ENCODE measurements at places on chromosomes 13 and 19. TPM values are rescaled to one million over a fixed set of nuclear protein-coding genes. Genes with fewer than 3 reads are reported as not detected.

- DNase-seq: no peak
These were observed 14.0 kb downstream of the MOB3A start for GRCh38 chr19:2081873-2082810.

- DNase-seq: no peak
These were observed 27.2 kb downstream of the RCBTB2 start for GRCh38 chr13:48505597-48506091.

- DNase-seq: no peak
These were observed at the start of gene GSX1 for GRCh38 chr13:27792393-27793218. TSS of gene GSX1 (plus strand) at chr13:27792483. CDS start at chr13:27792691, 208 bp downstream.

- DNase-seq: no peak
These were observed 9.0 kb upstream of the ECH1 start for GRCh38 chr19:38840583-38840968.

DNA sequence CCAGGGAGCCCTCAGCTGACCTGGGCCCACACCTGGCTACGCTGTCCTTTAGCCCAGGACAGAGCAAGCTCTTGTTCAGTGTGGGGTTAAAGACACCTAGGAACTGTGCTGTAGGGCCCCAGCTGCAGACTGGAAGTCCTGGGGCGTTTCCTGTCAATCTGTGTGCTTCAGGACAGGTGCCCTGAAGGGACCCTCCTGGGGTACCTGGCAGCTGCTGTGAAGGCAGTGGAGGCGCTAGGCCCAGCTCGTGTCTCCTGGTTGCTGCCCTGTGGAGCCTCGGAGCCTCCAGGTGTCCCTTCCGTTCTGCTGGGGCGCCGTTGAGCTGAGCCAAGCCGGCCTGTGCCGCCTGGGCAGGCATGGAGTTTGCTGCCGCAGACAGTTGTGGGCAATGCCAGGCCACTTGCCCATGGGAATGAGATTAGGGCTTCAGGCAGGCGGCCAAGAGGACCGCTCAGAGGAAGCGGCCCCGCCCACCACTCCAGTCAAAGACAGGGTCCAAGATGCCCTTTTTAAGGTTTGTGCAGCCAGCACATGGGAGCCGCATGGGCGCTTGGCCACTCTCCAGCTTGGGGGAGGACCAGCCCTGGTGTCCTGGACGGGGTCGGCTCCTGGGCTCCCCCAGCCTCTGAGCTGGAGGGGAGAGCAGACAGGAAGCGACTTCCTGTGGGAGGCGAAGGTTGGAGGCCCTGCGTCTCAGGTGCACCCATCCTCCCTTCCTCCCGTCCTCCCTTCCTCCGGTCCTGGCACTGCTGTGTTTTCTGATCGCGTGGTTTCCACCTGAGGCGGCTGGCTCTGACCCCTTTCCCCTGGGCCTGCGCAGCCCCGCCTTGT is 4.0 kb downstream of the PTBP1 start:
- no peak for DNase-seq

DNA sequence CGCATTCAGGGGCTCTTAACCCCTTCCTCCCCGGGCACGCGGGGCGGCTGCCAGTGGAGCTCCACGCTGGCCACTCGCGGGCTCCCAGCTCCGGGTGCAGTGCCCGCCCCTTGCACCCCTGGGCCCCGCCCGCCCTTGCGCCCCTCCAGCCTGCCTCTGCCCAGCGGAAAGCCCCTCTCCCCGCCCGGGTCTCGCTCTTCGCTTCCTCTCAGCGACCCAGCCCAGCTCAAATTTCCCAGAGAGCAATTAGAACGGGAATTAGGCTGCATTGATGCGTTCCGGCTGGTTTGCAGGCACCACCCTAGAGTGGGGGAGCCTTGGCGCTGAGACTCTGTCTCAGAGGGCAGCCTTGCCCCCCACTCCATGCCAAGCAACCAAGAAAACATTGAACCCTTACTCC is 1.8 kb upstream of the GSX1 start:
- DNase-seq: no peak

GRCh38 chr13:74443631-74444030 is 309.4 kb upstream of the KLF12 start:
- DNase-seq: peak; percentile 21

- DNase-seq: no peak
These were observed 62.8 kb downstream of the EFNB2 start for GRCh38 chr13:106472621-106473020.

GRCh38 chr19:33350538-33351309 is 22.8 kb upstream of the CEBPG start:
- no peak for DNase-seq

GRCh38 chr19:14497228-14497921 is 1.4 kb upstream of the GIPC1 start:
- peak; percentile 81 for DNase-seq

DNA sequence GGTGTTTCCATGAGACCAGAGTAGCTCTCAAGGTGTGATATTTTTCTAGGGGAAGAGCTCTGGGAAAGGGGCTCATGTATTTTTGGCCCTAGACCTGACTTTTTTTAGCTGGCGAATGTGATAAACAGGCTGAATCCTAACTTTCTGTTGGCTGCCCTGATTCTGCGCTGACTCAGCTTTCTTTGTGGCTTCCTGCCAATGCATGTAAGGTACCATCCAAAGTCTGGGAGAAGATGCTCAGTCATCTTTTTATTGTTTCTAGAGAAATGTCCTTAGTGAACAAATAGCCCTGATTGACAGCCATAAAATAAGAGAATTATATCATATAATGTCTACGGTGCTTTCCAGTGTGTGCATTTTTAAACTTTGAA is 113.6 kb upstream of the MBNL2 start:
- DNase-seq: no peak

DNA sequence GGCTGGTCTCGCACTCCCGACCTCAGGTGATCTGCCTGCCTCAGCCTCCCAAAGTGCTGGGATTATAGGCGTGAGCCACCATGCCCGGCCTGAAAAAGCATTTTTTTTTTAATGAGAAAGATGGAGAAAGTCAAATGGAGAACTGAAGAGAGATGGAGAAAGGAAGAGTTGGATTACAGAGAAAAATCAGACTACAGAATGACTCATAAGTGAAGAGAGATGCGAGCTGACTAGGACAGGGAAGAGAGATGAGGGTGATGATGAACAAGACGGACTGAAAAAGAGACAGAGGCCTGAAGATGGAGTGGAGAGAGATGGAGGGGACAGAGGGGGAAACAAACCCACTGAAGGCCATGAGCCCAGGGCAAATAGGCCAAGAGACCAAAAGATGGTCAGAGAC is 1.5 kb downstream of the DHX34 start:
- DNase-seq: no peak

GRCh38 chr13:36885901-36886300 is 34.1 kb downstream of the SMAD9 start:
- DNase-seq: no peak

- DNase-seq: no peak
These were observed 182.2 kb downstream of the FOXO1 start for GRCh38 chr13:40484101-40484800.

- no peak for DNase-seq
These were observed 8.9 kb upstream of the AMER2 start for GRCh38 chr13:25180775-25181537.

DNA sequence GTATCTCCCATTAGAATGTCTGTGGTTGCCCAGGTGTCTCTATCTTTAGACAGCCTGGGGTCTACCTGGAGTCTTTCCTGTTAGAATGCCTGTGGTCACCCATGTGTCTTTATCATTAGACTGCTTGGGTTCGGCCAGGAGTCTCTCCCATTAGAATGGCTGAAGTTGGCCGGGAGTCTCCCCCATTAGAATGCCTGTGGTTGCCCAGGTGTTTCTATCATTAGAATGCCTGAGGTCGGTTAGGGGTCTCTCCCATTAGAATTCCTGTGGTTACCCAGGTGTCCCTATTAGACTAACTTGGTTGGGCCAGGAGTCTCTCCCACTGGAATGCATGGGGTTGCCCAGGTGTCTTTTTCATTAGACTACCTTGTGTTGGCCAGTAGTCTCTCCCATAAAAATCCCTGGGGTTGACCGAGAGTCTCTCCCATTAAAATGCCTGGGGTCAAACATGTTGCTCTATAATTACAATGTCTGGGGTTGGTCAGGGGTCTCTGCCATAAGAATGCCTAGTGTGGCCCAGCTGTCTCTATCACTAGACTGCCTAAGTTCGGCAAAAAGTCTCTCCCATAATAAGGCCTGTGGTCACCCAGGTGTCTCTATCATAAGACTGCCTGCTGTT is 1448.7 kb downstream of the UQCRFS1 start:
- no peak for DNase-seq

DNA sequence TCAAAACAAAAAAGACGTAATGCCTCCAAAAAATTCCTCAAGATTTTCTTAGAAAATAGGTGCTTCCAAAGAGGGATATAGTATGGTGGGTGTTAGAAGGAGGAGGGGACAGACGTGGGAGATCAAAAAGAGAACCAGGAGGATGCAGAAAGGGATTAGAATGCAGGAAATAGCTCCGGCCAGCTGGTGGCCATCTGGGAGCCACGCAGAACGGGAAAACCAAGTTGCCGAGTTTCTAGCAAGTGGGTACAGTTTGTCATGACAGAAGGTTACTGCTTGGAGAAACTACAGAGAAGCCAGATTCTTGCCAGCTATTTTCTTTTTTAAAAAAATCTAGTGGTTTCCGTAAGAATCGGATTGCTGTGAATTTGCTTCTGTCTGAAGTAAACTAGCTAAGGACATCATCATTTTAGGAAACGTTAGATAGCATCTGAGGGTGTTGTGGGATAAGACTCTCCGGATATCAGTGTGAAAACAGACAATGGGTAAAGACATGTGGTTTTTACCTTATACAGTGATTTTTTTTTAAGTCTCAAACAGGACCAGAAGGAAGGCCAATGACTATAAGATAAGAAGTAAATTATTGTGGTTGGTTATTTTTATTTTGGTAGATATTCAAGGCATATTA is 104.9 kb downstream of the HSPH1 start:
- DNase-seq: no peak

GRCh38 chr19:52296400-52296772 is 583 bp upstream of the ZNF480 start:
- DNase-seq: no peak

DNA sequence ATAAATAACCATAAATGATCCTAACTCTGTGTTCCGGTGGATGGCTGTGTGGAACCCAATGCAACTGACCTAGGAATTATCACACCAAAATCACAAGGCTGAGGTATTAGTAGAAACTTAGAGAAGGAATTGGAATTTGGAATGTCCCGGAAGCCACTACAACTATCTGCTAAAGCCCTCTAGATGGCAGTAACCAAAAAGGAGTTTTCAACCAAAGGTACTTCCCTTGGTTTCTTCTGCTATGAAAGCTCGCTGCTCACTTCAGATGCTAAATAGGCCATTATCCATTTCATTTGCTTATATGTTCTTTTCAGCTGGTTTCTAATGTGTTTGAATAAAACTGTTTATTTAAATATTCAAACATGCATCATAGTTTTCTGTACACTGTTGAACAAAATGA is 1589.1 kb upstream of the SPRY2 start:
- DNase-seq: no peak

GRCh38 chr13:112952759-112953551 is 16.1 kb upstream of the MCF2L start:
- no peak for DNase-seq

GRCh38 chr13:48594096-48594815 is 59.5 kb upstream of the CYSLTR2 start:
- DNase-seq: no peak

DNA sequence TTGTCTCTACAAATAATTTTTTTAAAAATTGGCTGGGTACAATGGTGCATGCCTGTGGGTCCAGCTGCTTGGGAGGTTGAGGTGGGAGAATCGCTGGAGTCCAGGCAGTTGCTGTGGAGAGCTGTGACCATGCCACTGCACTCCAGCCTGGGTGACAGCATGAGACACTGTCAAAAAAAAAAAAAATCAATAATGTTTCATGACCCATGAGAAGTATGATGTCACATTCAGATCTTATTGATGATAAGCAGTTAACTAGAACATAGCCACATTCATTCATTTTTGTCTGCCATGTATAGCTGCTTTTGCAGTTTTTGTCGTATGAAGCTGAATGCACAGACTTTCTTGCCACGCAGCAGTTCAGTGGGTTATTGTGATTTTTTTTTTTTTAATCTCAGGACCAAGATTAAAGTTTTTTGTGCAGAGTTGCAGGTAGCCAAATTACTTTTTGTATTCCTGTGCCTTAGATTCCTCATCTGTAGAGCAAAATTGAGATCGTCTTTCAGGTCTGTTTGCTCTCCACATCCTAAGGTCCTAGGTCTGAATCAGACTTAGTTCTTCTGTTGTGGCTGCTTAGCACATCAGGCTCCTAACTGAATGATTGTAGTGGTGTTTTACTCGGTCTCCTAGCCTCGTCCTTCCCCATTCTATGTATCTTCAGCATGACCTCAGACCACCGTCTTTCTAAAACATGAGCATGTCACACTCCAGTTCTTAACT is 145.2 kb downstream of the GGACT start:
- no peak for DNase-seq

DNA sequence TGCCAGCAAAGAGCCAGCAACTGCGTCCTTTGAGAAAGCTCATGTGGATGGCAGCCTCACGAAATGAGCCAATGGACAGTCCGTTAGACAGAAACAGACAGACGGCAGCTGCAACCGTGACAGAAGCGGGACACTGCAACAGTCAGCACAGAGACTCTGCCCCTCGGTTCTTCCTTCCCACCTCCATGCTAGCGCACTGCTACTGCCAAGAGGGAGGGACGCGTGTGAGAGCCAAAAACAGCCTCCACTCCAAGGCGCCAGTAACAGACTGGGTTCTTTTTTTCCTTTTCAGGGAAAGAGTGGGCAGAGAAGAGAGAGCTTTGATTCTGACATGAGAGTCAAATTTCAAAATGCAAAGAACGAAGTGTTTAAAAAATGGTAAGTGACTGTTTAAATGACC is 77.5 kb downstream of the SERP2 start:
- no peak for DNase-seq

- DNase-seq: no peak
These were observed 38.3 kb downstream of the SOX1 start for GRCh38 chr13:112105244-112105681.

DNA sequence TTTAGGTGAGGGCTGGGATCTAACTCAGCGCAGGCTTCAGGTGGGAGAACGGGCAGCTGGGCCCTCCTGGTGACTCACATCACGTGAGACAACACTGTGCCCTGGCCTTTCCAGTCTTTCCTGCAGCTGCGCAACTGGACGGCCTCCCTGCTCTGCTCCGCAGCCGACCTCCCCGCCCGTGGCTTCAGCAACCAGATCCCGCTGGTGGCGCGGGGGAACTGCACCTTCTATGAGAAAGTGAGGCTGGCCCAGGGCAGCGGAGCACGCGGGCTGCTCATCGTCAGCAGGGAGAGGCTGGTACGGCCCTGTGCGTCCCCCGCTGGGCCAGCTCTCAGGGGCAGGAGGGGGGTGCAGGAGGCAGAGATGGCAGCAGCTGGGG is 8.8 kb downstream of the SPPL2B start:
- no peak for DNase-seq

- peak; percentile 51 for DNase-seq
These were observed 230.0 kb downstream of the DCT start for GRCh38 chr13:94249512-94249911.

The ACER1 gene
- total RNA-seq: not detected

The ZNF549 gene
- total RNA-seq: 5.2 TPM

The ZNF221 gene
- 1.9 TPM for total RNA-seq

The GIPR gene
- total RNA-seq: 5.8 TPM

The CCDC194 gene
- total RNA-seq: not detected

The NBEA gene
- total RNA-seq: 4.0 TPM

The SYCN gene
- total RNA-seq: not detected

The NCR1 gene
- total RNA-seq: not detected

All from PC-9 (cell line).